ENCODE measurements at places on chromosomes 11 and 22.

DNA sequence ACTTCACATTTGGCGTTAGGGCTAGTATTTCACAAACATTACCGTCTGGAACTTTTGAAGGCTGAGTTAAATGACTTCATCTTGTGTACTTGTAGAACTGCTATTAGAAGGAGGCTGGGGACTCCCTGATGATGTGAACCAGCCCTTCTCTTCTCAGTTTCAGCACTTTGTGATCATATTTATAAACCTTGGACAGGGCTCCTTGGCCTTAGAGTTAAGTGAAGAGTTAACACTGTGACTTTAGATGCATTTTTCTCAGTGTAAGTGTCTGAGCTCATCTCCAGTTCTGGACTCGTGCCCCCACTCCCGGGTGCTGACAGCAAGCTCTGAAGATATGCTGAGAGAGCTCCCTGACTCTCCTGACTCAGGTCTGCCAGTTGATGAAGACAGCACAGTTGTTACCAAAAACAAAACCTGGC lies 8.4 kb downstream of the MIAT start:
- no peak for DNase-seq

DNA sequence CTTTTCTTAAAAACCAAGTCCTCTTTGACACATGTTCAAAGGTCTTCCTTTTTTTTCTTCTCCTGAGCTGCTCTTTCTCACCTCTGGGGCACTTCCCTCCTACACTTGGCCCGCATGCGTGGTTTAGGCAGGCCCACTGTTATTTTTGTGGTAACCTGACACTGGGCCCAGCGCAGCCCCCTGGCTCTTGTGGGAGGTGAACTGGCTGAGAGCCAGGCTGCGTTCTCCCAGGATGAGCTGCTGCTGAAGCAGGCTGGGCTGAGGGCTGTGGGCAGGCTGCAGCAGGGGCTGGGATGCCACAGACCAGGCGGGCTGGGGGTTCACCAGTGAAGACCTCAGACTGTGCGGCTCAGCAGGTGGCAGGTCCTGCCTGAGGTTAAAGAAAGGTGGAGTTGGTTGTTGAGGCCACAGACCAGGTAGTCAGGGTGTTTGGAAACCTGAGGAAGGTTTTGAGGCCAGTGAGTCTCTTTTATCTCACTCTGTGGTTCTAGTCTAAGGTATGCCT lies 72.4 kb downstream of the TEAD1 start:
- DNase-seq, result no peak

GRCh38 chr11:22938691-22939090 lies 78.4 kb upstream of the CCDC179 start:
- DNase-seq, result peak; percentile 17

DNA sequence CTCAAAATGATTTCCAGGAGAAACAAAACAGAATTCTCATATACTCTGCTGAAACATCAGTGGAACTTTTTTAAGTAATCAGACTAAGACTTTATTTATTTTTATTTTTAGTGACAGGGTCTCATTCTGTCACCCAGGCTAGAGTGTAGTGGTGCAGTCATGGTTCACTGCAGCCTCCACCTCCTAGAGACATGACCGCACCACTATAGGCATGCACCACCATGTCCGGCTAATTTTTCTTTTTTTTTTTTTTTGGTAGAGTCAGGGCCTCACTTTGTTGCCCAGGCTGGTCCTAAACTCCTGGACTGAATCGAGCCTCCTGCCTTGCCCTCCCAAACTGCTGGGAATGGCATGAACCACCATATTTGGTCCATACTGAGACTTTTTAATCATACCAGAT lies 42.9 kb downstream of the PRDM10 start:
- DNase-seq, result no peak

- no peak for DNase-seq
These were observed 1425.1 kb downstream of the BRD1 start for GRCh38 chr22:48402591-48403031.

GRCh38 chr11:665704-666281 lies 28.7 kb downstream of the DRD4 start:
- DNase-seq, result no peak

Measured in COLO829 (cell line).